ENCODE measurements at places on chromosomes 3 and 15.

GRCh38 chr3:13451301-13451673, 28.8 kb upstream of the HDAC11 start:
- no peak for DNase-seq

GRCh38 chr3:115084686-115085085, 62.4 kb downstream of the ZBTB20 start:
- no peak for DNase-seq

GRCh38 chr15:52682781-52683180, 3.6 kb upstream of the ATOSA start:
- no peak for DNase-seq

GRCh38 chr3:27186013-27186412, 183.2 kb downstream of the NEK10 start:
- no peak for DNase-seq

GRCh38 chr3:59247402-59247841, 197.6 kb upstream of the CFAP20DC start:
- no peak for DNase-seq

DNA sequence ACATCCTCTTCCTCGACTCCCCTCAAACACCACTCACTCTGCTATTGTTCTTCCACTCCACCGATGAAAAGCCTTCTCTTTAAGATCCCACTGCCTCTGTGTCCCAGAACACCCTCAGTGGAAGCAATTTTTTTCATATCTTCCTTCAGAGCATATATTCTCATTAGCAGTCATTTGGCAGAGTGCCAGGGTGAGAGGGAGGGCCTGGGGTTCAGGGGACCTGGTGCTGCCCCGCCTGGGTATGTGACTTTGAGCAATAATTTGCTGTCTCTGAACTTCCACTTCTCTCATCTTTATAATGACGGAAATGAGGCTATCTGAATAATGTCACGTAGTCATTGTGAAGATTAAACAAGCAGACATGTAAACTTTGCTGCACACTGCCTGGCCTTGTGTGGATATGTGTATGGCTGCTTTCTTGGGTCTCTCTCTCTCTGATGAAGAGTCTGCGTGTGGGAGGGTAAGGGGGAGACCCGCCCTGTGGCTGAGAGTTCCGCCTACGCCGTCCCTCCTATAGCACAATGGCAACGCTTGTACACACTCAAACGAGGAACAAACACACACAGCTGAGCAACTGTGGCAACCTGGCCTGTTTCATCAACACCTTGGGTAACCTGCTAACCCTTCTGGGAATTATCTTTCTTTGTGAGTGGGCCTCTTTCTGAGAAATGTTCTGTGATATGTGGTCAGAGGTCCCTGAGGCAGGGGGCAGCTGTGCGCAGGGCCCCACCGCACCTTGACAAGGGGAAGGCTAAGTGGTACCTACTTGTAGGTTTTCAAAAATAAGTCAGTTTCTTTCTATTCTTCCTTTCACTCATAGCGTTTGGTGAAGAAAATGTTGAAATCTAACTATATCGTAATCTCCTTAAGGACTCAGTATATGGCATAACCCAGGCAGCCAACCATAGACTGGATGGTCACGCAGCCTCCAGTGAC, 369.8 kb downstream of the SV2B start:
- DNase-seq: no peak

All from NCI-H2081 (cell line).